ENCODE measurements at places on chromosomes 6 and 20.

- no peak for DNase-seq
These were observed 13.2 kb upstream of the HELZ2 start for GRCh38 chr20:63587256-63587655.

- DNase-seq = no peak
These were observed 36.3 kb downstream of the PPP1R3G start for GRCh38 chr6:5121479-5121878.

- DNase-seq = no peak
These were observed 7.2 kb upstream of the MDGA1 start for GRCh38 chr6:37704923-37705238.

- no peak for DNase-seq
These were observed 93.7 kb upstream of the EDN1 start for GRCh38 chr6:12196326-12196936.

GRCh38 chr20:63363013-63363957 is 2.1 kb upstream of the CHRNA4 start:
- DNase-seq = no peak

DNA sequence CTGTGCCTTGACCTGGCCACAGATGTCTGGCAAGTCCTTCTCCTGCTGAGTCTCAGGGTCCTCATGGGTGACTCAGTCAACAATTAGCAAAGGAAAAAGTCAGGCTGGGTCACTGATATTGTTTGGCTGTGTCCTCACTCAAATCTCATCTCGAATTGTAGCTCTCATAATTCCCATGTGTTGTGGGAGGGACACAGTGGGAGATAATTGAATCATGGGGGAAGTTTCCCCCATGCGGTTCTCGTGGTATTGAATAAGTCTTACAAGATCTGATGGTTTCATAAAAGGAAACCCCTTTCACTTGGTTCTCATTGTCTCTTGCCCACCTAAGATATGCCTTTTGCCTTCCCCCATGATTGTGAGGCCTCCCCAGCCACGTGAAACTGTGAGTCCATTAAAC is 45.7 kb downstream of the PREX1 start:
- no peak for DNase-seq

DNA sequence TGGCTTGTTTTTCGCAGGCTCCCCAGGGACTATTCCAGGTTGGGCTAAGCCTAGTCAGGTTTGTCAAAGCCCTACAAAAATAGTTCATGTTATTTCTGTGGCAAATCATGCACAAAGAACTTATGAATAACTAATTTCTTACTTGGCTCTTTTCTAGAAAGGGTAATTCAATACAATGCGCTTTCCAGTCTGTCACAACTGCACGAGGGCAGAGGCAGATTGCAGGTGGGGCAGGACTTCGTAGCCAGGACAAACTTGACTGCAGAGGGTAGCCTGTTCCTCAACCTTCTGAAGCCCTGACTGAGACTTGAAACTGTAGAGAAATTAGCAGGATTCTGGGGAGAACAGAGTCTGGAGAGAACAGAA is 253.5 kb downstream of the QKI start:
- no peak for DNase-seq
